NCI-H446 (cell line): ENCODE measurements at places on chromosomes 2 and 18.

GRCh38 chr2:186561467-186562208 lies 28.2 kb upstream of the ITGAV start:
- DNase-seq: no peak

- DNase-seq: peak; percentile 70
These were observed 106.9 kb upstream of the ITGB6 start for GRCh38 chr2:160306985-160307384.

DNA sequence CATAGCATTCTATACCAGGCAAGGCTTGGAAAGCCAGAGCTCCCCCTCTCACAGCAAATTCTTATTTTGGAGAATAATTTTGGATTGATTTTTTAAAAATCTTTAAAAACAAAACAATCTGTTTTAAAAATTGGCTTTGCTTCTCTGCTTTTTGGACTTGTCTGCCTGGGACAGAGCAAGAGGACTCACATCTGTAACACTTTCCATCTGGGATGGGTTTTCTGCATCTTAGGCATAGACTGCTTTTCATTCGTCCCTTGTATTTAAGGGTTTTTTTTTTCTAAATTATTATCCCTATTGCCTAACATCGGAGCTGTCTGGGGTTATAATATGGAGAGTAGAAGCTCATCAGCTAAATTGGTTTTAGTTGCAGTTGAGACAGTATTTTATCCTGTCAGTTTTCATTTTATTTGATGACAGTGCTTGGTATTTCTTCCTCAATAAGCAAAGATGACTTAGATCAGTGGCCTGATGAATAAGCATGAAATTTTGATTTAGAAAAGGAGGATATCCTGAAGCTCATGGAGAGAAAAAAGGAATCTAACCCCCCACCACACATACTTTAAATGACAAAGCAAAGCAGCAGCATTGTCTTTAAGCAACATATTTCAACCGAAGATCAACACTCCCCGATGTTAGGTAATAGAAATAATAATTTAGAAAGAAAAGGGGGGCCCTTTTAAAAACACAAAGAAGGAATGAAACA lies 2.3 kb upstream of the FZD7 start:
- DNase-seq: no peak

- DNase-seq: peak; percentile 50
These were observed 46.3 kb downstream of the SH3RF3 start for GRCh38 chr2:109175350-109175678.
